ENCODE measurements at places on chromosomes 2 and 18.

DNA sequence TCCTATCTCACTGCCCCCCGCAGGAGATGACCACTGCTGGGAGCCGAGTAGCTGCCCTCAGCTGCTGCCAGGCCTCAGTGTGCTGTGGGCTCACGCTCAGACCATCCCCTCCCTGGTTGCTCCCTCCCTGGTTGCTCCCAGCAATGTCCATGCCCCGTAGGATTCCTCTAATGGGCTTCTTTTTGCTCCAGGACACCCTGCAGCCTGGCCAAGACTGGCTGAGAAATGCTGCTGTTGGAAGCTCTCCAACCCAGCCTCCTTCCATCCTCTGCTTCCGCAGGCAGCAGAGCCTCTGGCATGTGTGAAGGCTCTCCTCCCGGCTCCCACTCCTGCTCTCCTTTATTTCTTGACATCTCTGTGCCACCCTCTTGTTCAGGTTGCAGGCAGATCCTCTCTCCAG lies 48.6 kb downstream of the SOX11 start:
- DNase-seq = no peak

- no peak for DNase-seq
Observed at GRCh38 chr2:28600181-28600580, 104.3 kb downstream of the PLB1 start.

- no peak for DNase-seq
Observed at GRCh38 chr2:231930593-231931281, 4.5 kb upstream of the NPPC start.

- DNase-seq = peak; percentile 49
Observed at GRCh38 chr18:79516441-79516931, 120.8 kb downstream of the NFATC1 start.

- no peak for DNase-seq
Observed at GRCh38 chr2:178420463-178420999, 30.4 kb downstream of the PRKRA start.

DNA sequence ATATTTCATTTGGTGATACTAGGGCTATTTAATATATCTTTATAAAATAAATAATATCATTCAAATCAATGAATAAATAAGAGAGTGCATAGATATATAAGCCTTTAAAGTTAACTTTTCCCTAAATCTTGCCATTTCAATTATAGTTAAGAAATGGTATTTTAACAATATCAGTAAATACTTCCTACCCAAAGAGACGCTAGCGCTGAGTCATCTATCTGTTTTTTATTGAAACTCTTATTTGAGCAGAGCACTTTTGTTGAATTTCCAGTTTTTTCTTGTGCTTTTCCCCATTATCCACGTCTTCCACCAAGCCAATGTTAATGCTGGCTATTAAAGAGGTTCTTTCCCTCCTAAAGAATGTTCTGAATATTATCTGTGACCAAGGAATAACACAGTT lies 639.3 kb downstream of the DSC3 start:
- no peak for DNase-seq

DNA sequence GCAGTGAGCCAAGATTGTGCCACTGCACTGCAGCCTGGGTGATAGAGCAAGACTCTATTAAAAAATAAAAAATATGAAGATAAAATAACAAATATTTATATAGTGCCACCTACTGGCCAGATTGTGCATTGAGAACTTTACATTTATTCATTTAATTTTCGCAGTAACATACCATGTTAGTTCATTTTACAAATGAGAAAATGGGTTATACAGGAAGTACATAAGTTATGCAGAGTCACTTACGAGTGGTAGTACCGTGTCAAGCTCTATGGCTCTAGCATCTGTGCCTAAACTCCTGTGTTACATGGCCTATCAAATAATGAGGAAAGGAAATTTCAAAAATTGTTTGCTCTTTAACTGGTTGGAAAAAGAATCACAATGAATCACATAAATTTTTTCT lies 27.9 kb downstream of the RIF1 start:
- no peak for DNase-seq

DNA sequence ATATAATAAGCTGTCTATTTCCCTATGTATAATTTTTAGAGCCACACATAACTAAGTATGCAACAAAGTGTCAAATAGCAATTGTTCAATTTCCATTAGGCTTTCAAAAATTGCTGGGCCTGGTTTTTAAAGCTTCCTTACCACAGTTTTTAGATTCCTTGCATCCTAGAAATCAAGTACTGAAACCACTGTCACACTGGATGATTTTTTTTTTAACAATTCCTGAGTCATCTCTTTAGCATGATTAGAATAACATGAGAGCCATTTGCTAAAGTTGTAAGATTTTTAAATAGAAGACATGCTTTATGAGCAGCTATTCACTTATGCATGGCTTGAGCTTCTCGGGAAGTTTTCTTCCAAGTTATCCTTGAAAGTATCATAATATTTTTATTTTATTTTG lies 319.5 kb upstream of the NXPH2 start:
- no peak for DNase-seq

DNA sequence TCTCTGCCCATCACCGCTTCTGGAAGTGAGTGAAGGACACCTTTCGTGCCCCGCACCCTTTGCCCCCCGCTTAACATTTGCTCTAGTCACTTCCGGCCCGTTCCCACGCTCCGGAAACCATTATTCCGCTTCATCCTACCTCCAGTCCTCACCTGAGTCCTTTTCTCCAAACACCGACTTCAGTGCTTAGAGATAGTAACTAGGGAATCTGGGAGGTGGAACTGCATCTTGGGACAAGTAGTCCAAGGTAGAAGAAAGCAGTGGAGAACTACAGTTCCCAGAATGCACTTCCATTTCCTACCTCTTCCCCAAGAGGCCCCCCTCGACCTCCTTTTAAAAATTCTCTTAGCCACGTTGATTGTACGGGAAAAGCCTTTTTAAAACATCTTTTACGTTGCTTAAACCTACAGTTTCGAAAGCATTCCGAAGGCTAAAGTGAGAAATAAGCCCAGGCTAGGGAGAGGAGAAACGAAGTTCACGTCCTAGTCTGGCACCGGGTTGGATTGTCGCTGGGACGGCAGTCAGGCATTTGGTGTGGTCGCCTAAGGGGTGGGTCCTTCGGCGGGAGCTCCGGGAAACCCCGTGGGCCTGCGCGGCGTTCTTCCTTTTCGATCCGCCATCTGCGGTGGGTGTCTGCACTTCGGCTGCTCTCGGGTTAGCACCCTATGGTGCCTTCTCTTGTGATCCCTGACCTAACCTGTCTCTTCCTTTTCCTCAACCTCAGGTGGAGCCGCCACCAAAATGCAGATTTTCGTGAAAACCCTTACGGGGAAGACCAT lies at the start of the genes CLHC1 and RPS27A:
Gene CLHC1, minus strand, starts transcription at position 210 of the 779 bp plus-strand sequence. CDS start 9,882 bp downstream, outside the sequence.
Gene RPS27A, plus strand, starts transcription at position 605 of the 779 bp plus-strand sequence. Its CDS starts 137 bp downstream, at position 742.
- peak; percentile 95 for DNase-seq

GRCh38 chr2:17476830-17477229 lies 41.4 kb downstream of the RAD51AP2 start:
- DNase-seq = no peak

DNA sequence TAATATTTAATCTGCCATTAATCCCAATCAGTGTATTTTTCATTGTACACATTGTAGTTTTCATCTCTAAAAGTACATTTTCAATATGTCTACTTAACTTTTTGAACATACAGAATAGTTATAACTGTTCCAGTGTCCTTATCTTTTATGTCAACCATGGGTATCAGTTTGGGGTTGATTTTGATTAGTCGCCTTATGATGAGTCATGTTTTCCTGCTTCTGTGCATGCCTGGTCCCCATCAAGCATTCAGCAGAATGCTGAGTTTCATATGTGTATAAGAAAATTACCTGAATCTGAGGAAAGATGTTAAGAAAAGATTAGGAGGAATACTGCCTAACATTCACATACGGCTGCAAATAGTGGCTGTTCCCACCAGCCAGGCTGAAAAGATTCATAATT lies 17.7 kb downstream of the SPDYA start:
- DNase-seq = no peak

DNA sequence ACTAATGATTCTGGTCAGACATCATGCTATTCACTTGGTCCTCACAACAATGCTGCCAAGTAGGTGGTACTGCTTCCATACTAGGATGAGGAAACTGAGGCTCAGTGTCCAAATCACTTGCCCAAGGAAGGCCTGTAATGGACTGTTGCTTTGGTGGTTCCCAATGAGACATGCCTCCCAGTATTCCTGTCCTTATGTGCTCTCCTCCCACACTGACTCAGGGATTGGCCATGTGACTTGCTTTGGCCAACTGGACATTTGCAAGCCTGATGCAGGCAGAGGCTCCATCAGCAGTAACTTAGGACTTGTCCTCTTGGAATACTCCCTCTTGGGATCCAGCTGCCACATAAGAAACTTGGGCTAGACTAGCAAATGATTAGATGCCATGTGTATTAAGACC lies 3.0 kb downstream of the FBXO41 start:
- DNase-seq = no peak

- no peak for DNase-seq
Observed at GRCh38 chr2:60510713-60511112, 42.7 kb downstream of the BCL11A start.

GRCh38 chr2:146916914-146917313 lies 927.9 kb upstream of the ACVR2A start:
- no peak for DNase-seq

- DNase-seq = no peak
Observed at GRCh38 chr2:232731470-232731869, 34.3 kb downstream of the GIGYF2 start.

DNA sequence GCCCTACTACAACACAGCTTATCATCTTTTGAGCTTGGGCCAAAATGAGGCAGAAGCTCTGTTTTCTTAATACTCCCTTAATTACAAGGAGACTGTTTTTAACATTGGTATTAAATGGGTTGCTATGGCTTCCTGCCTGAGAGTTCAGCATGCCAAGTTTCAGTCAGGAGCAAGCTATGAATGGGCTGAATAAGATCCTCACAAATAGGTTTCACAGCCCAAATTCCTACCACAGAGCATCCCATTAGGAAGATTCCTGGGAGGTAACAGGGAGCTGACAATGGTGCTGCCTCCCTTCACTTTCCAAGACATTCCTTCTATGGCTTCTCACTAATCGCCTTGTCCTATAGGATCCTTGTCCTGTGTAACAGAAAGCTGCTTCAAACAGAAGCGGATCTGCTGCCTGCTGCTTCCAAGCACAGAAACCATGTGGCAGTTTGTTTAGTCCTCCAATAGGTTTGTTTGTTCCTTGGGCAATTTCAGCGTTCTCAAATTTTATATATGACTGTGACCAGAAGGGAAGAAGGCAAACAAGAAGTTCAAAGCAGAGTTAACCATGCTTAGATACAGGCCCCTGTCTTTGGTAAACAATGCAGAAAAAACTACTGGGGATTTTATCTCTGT lies 70.9 kb downstream of the NCKAP5 start:
- DNase-seq = no peak

Measured in activated CD4-positive, alpha-beta T cell treated with anti-CD3 and anti-CD28 coated beads, Interleukin-2, amount 50 U/mL, for 1 hour (primary cell).